ENCODE measurements at places on chromosomes 6 and 20. TPM values are rescaled to one million over a fixed set of nuclear protein-coding genes. Genes with fewer than 3 reads are reported as not detected.

RAB5IF gene
- 21.7 TPM for total RNA-seq

- DNase-seq: no peak
These were observed 184.1 kb downstream of the SLC24A3 start for GRCh38 chr20:19396460-19397081.

DNA sequence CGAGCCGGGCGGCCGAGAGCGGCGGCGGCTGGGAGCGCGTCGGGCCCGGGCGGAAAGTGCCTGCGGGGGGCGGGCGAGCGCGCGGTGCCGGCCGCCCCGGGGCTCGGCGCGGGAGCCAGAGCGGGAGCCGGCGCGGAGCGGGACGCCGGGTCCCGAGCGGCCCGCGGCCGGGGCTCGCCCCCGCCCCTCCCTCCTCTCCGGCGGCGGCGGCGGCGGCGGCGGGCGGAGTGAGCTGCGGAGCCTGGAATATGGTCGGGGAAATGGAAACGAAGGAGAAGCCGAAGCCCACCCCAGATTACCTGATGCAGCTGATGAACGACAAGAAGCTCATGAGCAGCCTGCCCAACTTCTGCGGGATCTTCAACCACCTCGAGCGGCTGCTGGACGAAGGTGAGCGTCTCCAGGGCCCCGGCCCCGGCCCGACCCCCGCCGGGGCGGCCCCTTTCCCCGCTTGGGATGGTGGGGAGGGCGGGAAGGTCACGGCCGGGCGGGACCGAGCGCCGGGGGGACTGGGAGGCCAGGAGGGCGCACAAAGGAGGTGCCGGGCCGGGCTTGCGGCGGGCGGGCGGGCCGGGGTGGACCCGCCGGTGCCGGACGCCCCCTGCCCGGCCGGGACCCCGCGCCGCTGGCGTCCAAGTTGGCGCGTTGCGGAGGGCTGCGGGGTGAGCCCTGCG, 565 bp downstream of the QKI start:
- DNase-seq: peak; percentile 49

- no peak for DNase-seq
These were observed 56.8 kb upstream of the MTRF1L start for GRCh38 chr6:153059311-153059710.

GRCh38 chr6:107348224-107348623, 111.1 kb downstream of the PDSS2 start:
- DNase-seq: no peak

DNA sequence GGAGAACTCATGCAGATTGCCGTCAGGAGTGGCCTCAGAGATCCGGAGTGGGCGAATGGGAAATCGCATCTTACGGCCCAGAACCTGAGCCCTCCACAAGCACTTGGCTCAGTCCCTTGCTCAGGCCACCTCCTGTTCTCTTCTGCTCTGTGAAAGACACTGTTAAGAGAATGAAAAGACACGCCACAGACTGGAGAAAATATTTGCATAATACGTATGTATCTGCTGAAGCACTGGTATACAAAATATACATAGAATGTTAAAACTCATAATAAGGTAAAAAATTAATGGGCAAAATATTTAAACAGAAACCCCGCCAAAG, 838 bp upstream of the POM121L2 start:
- no peak for DNase-seq

DNA sequence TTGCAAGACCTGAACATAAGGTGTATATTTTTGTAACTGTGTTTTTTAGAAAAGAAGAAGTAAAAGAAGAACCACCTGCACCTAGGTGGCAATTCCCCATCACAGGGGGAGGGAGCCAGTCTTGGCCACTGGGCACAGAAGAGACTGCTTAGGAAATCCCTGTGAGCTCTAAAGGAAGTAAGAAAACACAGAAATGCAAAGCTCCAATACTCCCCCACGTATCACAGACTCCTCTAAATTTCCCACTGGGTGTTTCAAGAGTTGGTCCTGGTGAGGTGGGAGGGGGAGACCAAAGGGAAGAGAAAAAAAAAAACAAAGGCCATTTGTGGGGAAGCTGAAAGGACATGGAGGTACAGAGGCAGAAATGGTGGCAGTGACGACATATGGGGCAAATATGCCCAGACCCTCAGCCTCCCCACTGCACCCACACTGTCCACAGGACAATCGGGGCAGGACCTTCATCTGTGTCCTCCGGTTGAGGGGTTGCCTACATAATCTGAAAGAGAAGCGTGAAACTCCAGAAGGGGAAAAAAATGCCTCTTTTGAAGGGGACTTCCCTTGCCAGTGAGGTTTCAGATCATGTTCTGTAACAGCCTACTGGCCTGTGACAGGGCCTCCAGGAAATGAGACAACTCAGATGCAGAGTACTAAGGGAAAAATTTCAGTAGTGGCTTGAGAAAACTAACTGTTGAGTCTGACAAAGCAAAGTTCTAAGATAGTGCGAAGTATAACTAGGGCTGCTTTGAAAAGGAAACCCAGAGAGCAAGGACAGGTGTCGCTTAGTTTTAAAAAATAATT, 226.2 kb upstream of the MARCKS start:
- no peak for DNase-seq

LHFPL5 gene
- 1.00 TPM for total RNA-seq

DPPA5 gene
- not detected for total RNA-seq

DNA sequence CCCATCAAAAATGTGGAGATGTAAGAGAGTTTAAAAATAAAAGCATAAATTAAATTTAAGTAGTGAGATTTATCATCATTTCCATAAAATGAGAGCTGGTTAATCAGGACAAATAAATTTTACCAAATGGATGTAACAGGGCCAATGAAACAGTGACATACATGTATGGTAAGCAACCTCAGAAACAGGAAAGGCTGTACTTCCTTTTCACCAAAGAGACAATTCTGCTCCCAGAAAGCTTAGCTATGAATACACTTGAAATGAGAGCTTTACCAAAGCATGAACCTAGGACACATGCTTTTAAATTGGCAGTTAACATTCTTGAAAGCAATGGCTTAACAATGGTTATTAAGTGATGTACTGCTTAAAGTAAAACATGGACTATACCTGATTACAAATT, 12.1 kb upstream of the UBE2J1 start:
- DNase-seq: no peak

DNA sequence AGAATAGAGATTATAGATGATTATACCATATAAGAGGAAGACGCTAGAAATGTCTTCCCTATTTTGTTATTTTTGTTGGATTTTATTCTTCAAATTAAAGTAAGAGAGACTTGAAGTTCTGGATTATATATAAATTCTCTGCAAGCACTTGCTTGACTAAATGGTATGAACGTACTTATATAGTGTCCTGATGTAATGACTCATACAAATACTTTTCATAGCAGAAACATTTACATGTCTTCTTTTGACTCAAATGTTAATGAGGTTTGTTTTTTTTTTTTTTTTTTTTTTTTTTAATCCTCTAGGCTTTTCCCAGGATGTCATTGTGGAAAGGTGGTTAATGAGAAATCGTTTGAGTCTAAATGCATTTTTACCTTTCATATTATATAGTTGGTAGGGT, 55.0 kb downstream of the PDE7B start:
- no peak for DNase-seq

NFKBIL1 gene
- total RNA-seq: 15.3 TPM

- DNase-seq: peak; percentile 33
These were observed 251.0 kb upstream of the TCF21 start for GRCh38 chr6:133637874-133638273.

DNA sequence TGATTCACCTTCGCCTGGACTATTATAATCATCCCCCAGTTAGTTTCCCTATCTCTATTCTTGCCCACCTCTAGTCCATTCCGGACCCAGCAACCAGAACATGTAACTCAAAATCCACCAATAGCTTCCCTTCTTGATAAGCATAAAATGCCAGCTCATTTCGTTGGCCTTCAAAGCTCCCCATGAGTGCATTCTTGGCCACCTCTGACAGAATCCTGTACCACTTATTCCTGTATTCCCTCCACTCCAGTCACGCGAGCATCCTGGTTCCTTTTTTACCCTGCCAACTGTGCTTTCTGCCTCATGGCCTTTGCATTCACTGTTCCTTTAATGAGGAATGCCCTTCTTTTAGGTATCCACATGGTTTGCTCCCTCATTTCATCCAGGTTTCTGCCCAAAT, 36.7 kb downstream of the CYP24A1 start:
- DNase-seq: no peak
